Activated naive CD4-positive, alpha-beta T cell treated with anti-CD3 and anti-CD28 coated beads, Interleukin-2, amount 50 U/mL, for 72 hours (primary cell): ENCODE measurements at places on chromosomes 5 and 9. TPM values are rescaled to one million over a fixed set of nuclear protein-coding genes. Genes with fewer than 3 reads are reported as not detected.

GRCh38 chr5:113330533-113331208 lies 104.1 kb downstream of the TSSK1B start:
- DNase-seq, result no peak

DNA sequence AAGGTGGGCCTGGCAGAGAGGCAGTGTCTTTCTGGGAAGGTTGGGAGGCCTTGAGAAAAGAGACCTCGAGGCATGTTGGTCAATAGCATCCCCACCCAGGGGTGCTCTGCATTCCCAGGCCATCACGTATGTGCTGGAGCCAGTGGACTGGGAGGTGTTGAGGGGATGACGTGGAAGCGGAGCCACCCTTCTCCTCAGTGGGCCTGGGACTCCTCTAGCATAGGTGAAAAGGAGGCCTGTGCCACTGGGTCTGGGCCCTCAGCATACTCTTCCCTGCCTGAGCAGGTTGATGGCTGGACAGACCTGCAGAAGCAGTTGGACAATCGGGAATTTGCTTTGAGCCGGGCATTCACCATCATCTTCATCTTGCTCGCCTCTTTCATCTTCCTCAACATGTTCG lies 25.5 kb downstream of the PITX1 start:
- no peak for DNase-seq

The PCDHGC5 gene
- not detected for total RNA-seq

GRCh38 chr9:17229945-17230560 lies 95.2 kb downstream of the CNTLN start:
- no peak for DNase-seq

The FRMD3 gene
- 0.64 TPM for total RNA-seq

The CER1 gene
- total RNA-seq, result not detected

The SLC44A1 gene
- total RNA-seq, result 11.2 TPM

- no peak for DNase-seq
These were observed 16.7 kb downstream of the NXNL2 start for GRCh38 chr9:88551546-88552137.

DNA sequence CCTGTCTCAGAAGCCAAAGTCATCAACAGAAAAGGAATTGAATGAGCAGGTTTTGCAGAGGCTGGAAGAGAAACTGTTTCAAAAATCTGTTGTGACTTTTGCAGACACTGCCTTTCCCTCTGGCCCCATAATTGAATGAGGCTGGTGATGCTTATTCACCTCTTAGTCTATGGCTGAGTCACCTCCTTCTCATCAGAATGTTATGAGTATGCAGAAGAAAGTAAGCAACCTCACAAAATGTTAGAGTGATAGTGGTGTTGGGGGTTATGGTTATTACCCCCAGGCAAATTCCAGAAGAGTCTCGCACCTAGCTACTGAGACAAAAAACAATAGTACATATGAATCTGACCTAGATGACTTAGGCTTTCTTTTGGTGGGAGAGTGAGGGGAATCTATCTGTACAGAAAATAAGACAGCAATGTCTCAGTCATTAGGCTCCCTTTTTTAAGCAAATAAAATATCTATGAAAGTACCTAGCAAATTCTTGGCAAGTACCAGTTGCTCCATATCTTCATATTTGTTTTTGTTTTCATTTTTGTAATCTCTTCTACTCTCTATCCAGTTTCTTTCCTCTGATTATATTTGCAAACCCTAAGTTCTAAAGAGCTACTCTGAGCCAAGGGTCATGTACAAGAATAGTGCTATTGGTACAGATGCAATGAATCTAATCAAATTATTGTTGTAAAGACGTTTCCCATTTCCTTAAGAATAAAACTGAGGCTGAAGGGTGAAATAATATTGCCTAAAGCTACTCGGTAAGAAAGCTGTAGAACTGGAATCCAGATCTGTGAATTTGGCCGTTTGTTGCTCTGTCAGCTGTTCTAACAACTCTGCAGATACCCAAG lies 498.1 kb upstream of the TNC start:
- DNase-seq, result no peak

The DEPDC1B gene
- 40.4 TPM for total RNA-seq

The LCN1 gene
- not detected for total RNA-seq

GRCh38 chr9:101791938-101792337 lies 53.5 kb upstream of the GRIN3A start:
- DNase-seq, result peak; percentile 10

DNA sequence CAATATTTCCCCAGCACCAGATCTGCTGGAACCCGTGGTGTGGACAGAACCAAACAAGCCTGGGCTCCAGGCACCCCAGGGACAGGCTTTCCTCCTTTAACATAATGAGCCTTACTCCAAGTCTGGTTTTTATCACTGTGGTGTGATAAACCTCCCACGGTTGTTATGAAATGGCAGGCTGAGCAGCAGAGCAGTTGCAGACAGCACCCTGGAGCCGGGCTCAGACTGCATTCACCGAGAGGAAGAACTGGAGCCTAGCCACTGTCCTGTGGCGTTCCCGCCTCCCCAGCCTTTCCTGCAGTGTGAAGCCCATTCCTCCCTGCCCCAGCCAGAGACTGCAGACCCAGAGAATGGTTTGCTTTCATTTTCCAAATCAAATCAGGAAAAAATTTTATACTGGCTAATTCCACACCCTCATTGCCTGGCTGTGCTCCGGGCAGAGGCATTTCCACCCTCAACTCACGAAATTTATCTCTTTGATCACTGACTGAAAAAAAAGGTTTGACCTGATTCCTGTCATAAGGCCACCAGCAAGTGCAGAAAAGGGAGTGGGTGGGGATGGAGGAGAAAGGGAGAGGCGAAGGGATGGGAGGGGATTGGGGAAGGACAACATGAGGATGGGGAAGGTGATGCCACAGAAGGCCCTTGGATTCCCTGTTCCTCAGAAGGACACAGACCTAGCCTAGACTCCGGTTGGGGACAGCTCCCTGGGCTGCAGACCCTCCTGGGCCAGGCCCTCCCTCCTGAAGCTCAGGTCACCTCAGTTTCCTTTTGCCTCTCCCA lies 18.9 kb downstream of the IPPK start:
- DNase-seq, result peak; percentile 20

DNA sequence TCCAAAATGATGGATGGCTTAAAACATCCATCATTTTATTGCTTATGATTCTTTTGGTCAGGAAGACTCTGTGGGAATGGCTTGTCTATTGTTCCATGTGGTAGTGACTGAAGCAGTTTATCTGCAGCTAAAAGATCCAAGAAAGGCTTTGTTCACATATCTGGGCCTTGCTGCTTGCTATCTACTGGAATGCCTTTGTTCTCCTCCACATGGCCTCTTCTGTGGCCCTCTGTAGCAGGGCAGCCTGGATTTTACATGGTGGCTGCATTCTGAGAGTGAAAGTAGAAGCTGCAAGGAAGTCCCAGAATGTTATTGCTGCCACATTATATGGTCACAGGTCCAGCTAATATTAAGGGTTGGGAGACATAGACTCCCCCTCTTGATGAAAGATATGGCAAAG lies 35.1 kb downstream of the DMXL1 start:
- DNase-seq, result no peak

GRCh38 chr5:149062371-149063016 lies 368 bp downstream of the SH3TC2 start:
- no peak for DNase-seq

- no peak for DNase-seq
These were observed 9.2 kb upstream of the TLX3 start for GRCh38 chr5:171299851-171300250.

The ANKS6 gene
- 18.6 TPM for total RNA-seq
